OCI-LY7 (cell line): ENCODE measurements at places on chromosomes 13 and 19. TPM values are rescaled to one million over a fixed set of nuclear protein-coding genes. Genes with fewer than 3 reads are reported as not detected.

PSG6 gene
- total RNA-seq, result not detected in 2 replicates

RCBTB2 gene
- 7.2 and 7.3 TPM in 2 replicates for total RNA-seq

URAD gene
- total RNA-seq, result not detected in 2 replicates

SLC25A41 gene
- not detected in 2 replicates for total RNA-seq

CCDC70 gene
- not detected in 2 replicates for total RNA-seq

SIGLEC12 gene
- not detected in 2 replicates for total RNA-seq

CPB2 gene
- total RNA-seq, result not detected in 2 replicates

IZUMO4 gene
- 6.1 and 7.3 TPM in 2 replicates for total RNA-seq

CEACAM4 gene
- not detected in 2 replicates for total RNA-seq

LILRA2 gene
- 5.0 and 5.5 TPM in 2 replicates for total RNA-seq

SBK2 gene
- not detected in 2 replicates for total RNA-seq

- DNase-seq, result no peak
These were observed 15.3 kb downstream of the ZAR1L start for GRCh38 chr13:32299893-32300292.

DNA sequence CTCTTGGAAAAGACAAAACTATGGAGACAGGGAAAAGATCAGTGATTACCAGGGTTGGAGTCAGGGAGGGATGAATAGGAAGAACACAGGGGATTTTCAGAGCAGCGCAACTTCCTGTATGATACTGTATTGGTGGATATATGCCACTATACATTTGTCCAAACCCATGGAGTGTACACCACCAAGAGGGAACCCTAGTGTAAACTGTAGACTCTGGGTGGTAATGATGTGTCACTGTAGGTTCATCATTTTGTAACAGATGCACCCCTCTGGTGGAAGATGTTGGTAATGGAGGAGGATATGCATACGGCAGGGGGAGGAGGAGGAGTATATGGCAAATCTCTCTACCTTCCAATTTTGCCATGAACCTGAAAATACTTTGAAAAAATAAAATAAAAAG lies 68.1 kb downstream of the UFM1 start:
- DNase-seq, result peak; percentile 20

- DNase-seq, result no peak
These were observed 3.0 kb downstream of the IFI30 start for GRCh38 chr19:18176367-18177310.

- DNase-seq, result peak; percentile 7
These were observed 7.7 kb downstream of the N4BP2L2 start for GRCh38 chr13:32530841-32531253.

DNA sequence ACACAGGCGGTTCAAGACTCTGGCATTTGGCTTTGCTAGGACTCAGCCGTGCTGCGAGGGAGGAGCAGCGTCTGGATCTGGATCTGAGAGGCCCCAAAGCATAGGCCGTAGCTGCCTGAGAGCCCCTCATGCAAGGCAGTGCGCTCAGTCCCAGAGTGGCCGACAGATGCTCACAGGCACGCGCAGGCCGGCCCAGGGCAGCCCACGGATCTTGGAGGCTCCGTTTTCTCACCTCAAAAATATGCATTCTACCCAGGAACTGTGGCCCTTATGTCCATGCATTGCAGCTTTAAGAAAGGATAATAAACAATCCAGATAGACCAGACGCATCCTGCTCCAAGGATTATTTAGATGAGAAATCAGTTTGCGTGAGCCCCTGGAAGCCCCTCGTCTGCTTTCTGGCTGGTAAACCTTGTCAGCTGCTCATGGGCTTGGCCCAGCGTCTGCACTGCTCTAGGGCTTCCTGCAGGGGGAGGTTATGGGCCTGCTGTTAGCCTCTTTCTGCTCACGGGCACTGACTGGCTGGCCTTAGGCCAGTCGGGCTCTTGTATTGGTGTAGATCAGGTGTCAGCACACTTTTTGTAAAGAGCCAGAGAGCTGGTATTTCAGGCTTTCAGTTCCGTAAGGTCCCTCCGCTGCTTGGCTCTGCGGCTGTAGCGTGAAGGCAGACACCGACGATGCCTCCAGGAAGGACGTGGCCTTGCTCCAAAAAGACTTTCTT lies 24.2 kb downstream of the TEX29 start:
- DNase-seq, result no peak

GRCh38 chr13:44181931-44182330 lies 191.7 kb upstream of the SERP2 start:
- no peak for DNase-seq

DNA sequence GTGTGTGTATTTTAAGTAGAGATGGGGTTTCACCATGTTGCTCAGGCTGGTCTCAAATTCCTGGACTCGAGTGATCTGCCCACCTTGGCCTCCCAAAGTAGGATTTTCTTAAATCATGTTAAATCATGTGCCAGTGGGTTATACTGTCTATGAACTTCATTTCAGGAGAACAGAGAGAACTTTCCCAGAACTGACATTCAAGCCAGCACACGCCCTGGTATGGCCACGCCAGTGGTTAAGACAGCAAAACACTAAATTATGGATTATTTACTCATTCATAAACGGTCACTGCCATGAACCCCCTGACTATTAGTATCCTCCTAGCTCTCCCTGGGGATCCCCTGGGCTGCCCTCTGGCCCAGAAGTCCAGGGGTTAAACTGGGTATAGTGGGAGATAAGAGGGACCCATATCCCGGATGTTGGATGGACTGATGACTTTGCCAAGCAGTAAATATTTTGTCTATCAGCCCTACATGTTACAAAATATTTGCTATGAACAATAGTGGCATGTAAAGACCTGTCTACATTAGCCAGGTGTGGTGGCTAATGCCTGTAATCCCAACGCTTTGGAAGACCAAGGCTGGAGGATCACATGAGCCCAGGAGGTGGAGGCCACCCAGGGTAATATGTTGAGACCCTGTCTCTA lies 16.1 kb upstream of the STRN4 start:
- DNase-seq, result no peak

- no peak for DNase-seq
These were observed 169.8 kb downstream of the SHISA2 start for GRCh38 chr13:25881971-25882451.

- DNase-seq, result no peak
These were observed 87.3 kb downstream of the COL4A2 start for GRCh38 chr13:110394371-110394841.

DNA sequence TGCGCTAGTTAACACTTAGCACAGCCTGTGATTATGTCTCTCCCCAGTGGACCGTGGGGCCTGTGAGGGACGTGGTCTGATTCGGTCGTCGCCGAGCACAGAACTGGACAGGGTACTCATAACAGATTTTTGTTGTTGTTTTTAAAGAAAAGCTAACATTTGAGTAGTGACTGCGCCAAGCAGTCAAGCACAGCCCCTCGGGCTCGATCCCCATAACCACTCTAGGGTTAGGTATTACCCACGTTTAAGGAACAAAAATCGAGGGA lies 805 bp upstream of the PTOV1 start:
- DNase-seq, result no peak

DNA sequence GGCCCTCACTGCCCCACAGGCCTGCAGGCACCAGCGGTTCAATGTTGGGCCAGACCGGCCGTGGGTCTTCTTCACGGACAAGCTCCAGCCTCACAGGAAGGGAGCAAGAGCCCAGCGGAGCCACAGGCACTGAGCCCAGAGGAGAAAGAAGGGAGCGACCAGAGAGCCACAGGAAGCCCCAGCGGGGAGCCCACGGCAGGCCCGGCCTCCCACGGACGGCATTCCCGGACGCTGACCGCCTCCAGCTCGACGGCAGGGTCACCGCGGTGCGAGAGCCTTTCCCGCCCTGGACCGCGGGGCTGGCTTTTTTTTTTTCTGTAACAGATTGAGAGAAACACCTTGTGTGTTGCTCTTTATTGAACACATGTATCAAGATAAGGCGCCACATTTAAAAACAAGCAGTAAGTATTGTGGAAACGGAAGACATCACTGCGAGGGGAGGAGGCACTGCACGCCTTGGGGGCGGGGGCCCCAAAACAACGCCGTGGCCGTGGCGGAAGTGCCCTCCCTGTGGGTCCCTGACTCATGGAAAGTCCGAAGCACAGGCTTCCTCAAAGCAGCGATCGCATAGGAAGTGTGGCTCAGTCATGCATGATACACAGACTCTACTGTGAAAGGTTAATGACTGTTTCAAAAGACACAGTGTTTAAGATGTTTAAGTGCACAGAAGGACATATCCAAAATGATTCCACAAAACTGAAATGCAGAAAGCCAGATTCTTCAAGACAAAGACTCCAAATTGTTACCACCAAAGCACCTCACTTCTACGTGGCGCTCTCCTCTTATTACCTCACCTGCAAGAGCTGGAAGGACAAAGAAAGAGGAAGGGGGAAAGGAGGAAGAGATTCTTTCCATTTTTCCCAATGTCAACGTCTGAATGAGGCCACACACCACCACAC lies 3.5 kb downstream of the RASA3 start:
- peak; percentile 80 for DNase-seq

DNA sequence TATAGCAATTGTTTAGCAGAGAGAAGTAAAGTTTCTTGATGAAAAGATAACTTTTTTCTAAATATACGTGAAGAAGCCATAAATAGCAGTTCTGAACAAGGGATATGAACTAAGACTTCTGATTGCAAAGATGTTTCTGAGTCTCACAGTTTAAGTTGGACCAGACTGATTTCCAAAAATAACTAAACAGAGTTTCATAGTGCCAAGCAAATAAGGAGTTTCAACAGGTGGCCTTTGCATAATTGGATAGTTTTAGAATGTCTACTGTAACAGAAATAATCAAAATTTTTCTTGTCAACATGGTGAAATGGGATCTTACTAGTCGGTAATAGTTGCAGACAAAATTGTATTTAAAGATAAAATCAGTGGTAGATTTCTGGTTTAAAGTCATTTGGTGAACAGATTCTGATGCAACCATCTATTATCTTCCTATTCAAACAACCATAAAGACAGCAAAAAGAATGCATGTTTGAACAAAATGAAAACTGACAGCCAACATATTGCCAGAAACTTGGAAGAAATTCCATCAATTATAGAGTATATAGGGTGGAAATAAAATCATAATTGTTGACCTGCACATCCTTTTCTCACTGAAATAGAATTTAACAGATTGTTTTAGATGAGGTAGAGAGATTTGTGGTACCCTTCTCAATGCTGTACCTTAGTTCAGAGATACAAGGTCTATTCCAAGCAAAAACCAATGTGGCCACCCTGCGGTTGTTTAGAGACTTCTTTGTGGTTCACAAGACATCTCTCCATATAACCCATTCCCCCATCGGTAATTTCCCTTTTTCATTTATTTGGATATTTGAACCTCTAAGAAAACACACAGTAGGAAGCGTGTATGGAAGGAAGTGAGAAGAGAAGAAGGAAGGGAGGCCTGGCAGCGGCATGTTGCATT lies 275.3 kb downstream of the COG6 start:
- DNase-seq, result peak; percentile 10

DNA sequence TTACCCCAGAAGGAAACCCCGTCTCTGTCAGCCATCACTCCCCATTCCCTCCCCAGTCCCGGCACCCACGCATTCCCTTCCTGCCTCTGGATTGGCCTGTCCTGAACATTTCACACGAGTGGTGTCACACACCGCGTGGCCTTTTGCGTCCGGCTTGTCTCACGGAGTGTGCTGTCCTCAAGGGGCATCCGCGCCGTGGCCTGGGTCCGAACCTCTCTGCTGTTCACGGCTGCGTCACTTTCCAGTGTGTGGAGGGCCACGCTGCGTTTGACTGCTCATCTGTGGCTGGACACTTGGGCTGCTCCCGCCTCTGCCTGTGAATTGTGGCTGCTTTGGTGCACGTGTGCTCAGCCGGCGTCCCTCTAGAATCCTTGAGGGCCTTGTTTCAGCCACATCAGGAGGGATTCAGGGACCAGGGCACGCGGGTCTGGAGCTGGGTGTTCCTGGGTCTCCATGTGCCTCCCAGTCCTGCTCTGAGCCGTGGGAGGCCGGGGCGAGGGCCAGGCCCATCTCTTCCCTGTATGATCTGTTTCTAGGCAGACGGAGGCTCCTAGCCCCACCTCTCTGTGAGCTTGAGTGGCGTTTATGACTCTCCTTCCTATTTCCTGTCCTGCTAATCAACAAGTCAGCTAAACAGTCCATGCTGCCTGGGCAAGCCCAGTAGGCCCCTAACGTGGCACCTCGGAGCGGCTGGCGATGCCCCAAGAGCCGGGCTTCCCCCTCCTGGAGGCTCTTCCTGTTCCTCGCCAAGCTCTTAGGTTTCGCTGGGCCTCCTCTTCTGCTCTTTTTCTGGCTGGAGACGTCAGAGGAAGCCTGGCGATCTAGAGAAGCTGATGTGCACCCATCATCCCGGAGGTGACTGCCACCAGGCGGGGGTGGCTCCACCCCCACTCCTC lies 8.1 kb downstream of the STK11 start:
- DNase-seq, result no peak

DNA sequence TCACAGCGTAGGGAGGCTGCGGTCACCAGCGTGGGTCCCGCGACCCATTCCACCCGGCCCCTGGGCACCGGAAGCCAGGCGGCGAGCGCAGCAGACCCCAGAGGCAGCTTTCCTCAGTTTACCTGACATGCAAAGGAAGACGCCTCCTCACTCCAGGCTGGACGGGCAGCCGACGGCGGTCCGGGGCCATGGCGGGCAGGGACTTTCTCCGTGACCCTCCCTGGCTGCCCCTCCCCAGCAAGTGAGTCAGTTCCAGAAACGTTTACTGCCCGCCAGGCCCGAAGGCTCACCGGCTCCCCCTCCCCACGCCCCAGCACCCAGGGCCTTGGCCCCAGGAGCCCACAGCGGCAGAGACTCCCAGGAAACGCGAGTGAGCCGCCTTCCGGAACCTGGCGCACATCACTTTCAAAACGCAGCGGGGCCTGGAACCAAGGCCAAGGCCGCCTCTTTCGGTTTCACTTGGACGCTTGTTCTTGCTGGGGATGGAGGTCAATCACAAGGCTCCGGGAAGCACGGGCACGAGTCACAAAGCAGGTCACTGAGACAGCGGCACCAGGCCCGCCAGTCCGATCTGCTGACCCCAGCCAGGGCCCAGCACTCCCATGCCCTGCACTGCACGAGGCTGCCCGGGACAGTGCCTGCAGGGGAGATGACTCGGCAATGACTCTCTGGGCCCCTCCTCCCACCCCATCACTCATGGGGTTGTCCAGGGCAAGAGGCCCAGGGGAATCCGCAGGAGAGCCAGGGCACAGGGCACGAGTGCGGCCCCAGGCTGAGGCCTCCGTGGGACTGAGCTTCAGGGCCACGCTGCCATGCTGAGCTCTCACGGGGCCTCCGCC lies 5.3 kb downstream of the SBNO2 start:
- no peak for DNase-seq

DNA sequence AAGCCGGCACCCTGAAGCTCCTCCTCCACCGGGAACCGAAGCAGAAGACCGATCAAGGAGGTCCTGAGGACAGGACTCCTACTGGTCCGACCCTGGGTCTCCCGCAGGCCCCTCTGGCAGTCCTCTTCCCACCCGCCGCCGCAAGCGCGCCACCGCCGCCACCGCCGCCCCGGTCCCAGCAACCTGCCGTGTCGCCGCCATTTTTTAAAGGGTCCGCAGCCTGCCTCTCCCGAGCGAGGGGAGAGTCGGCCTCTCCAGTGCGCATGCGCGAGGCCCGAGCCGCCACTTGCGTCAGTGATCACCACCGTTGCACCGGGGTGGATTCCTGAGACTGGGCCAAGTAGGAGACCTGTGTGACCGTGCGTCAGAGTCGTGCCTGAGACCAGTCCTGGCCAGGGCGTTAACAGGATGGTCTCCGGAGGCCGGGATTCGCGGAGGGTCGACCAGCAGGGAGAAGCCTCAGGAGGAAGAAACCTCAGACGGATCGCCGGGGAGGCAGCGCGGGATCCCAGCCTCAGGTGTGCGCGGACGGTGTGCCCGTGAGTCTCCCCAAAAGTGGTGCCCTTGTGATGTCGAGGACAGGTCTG lies 51.6 kb downstream of the ZNF146 start:
- DNase-seq, result no peak

GRCh38 chr19:17688853-17689595 lies 870 bp upstream of the UNC13A start:
- no peak for DNase-seq

GRCh38 chr19:16328824-16329482 lies 4.3 kb downstream of the KLF2 start:
- DNase-seq, result peak; percentile 57

- DNase-seq, result no peak
These were observed 20.9 kb downstream of the CARM1 start for GRCh38 chr19:10892256-10892655.
